ENCODE measurements at places on chromosomes 3 and 15.
A peak's percentile ranks its signal among the peaks of the same experiment; 100 is the strongest.

DNA sequence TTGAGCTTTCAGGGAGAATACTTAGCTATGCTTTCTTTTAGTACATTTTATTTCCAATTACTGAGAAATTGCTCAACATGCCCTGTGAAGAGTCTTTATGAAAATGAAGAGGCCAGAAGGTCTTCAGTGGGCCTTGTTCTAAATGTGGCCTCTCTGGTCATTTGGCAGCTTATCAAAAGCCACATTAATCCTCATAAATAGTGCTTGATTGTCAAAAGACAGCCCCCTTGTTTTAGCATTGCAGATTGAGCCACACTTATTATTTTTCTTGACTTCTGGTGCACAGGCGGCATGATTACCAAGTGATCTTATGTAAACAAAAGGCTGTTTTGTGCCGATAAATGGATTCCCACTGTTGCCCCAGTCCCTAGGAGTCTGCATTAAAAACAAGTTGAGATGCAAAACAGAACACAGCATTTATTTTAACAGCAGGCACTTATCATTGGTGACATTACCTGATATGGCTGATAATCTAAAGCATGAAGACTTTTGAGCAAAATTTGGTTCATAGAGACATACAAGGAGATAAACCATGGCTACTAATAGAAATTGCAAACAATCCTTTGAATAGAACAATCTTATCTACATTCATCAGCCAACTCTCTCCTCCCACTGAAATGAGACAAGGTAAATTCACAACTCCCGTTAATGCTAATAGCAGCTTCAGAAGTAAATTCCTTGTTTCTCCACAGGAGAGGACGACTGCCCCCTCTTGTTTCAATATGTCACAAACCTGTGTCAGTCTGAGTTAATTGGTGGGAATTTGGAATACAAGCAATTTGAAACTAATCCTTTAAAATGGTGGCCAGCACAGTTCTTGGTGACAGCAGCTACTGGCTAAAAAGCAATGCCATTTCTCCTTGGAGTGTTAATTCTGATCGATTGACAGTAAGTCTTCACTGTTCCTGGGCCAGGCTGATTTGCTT lies 194.3 kb downstream of the NSUN3 start:
- no peak for DNase-seq

- DNase-seq = no peak
Observed at GRCh38 chr15:68997930-68998777, 16.3 kb upstream of the NOX5 start.

- DNase-seq = no peak
Observed at GRCh38 chr15:65087411-65087810, 10.9 kb downstream of the KBTBD13 start.

GRCh38 chr15:32671339-32672325 lies 30.1 kb downstream of the SCG5 start:
- no peak for DNase-seq

- DNase-seq = no peak
Observed at GRCh38 chr3:149089395-149089794, 3.1 kb upstream of the HLTF start.

GRCh38 chr3:124035463-124036121 lies 43.7 kb upstream of the ROPN1 start:
- no peak for DNase-seq

- DNase-seq = no peak
Observed at GRCh38 chr3:171264758-171265157, 195.4 kb downstream of the TNIK start.

DNA sequence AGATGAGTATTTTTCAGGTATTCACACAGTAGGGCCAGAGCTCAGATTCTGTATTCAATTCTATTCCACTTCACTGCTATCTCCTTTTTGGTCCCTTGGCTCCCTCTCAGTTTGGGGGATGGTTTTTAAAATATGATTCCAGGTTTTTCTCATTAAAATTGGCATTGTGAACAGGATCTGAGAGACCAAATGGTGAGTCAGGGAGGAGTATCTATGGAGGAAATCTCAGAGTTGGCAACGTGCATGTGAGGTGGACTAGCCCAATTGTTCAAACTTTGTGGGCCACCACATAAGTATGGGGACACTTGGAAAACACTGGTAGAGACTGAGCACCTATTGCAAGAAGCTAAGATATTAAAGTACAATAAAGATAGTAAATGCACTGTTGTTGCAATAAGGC lies 53.9 kb upstream of the TTC14 start:
- DNase-seq = no peak

GRCh38 chr3:49013738-49014660 lies 4.4 kb downstream of the DALRD3 start:
- no peak for DNase-seq

GRCh38 chr3:89314454-89315098 lies 207.2 kb downstream of the EPHA3 start:
- DNase-seq = peak; percentile 41

DNA sequence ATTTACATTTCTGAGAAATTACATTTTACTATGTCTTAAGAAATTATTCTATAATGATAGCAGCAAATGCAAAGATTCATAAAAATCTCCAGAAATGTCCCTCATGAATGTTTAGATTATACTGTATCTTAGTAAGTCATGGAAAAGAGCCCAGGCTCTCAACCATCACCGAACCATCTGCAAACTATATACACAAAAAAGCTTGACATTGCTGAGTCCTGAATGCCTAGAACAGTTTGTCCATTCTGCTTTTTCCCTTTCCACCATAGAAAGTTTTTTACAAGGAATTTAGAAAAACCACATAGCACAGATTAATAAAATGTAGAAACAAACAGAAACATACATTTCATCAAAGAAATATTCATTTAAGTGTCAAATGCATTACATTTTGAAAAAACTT lies 83.6 kb downstream of the MYO9A start:
- no peak for DNase-seq

DNA sequence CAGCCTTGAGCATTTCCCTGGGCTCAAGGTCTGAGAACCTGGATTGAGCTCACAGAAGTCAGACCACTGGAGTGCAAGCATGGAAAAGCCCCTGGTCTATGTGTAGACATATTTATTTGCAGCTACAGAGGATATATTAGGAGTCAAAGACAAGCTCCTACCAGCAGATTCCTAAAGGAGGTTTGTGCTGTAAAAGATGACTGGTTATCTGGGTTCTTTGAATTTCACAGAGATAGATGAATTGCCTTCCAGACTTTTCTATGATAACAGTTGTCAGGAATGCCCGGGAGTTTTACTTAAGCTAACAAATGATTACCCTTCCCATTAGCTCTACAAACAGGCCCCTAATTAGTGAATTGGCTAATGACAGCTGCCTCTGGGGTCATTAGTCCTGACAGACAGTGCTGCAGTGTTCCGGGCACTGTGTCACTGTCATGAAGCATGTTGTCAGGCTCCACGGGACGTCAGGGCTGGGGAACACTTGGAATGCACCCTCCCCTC lies 48.8 kb upstream of the PLXNA1 start:
- DNase-seq = peak; percentile 12

- DNase-seq = no peak
Observed at GRCh38 chr15:63054281-63054683, 11.7 kb downstream of the TPM1 start.

DNA sequence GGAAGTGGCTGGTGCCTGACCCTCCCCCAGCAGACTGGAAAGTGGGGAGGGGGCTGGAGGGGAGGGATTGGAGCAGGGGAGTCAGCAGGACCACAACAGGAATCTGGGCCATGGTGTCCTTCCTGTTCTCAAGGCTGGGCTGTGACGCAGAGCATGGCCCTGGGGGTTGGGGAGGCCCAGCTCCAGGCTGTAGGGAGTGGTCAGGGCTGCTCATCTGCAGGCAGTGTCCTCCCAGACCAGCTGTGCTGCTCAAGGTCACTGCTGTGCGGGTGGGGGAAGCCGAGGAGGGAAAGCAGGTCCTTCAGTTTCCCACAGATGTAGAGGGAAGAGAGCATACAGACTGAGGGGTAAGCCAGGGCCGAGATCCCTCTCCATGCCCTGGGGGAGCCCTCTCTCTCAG lies 40.7 kb downstream of the CYP11A1 start:
- DNase-seq = no peak

DNA sequence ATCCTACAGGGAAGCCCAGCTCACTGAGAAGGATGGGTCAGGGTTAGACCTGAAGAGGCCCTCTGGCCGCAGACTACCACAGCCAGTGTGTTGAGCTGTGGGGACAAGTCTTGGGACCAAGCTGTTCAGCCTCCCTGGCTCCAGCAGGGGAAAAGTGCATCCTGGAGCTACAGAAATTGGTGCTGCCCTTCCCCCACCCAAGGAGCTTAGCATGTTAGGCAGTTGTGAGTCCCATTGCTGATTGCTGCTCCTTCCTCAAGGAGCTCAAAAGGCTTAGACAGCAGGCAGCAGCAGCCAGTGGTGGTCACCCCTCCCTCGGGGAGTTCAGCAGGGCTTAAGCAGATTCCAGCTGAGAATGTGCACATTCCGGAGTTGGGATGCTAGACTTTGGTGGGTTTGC lies 165.6 kb downstream of the ATP8B4 start:
- no peak for DNase-seq

DNA sequence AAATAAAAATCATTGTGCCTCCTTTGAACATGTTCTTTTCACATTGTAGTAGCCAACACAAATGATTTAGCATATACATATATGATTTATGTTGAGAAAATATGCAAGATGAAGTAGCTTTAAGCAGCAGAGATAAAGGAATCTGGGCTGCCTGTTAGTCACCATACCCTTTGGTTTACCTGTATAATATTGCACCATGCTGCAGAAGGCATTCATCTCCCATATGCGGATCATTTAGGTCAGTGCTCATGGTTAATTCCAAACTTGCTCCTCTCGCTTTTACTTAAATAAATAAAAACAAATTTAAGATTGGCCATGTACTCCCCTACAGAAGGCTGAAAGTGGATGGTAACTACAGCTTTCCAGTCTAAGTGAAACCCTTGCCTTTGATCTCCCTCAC lies 86.7 kb upstream of the TBL1XR1 start:
- no peak for DNase-seq

DNA sequence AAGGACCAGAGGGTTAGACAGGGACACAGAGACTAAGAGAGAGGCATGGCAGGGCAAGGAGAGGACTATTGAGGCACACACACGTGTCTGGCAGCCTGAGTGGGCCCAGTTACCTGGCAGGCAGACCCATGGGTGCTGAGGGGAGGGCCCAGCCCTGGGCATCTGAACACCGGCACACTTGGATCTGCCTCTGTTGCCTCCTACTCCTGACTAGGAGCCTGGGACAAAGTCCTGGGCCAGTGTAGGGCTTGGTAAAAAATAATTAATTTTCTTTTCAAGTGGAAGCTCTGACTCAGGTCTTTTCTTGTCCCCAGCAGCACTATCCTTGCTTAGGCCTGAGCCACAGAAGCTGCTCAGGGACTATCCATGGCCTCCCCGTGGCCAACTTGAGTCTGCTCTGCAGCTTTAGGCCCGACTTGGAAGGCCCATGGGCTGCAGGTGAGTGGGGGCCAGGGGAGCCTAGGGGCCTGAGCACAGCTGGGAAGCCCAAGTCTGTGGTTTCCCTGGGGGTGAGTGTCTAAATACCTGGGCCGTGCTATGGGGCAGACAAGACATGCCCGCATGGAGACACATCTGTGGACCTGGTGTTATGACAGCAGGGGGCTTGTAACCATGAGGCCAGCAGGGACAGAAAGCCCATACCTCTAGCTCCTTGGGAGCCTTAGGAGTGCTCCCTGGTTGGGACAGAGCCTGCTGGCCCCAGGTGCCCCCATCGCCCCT lies at the start of gene PTH1R:
PTH1R (plus strand) TSS at position 316 of the 720 bp plus-strand sequence. CDS start 5,839 bp downstream, outside the sequence.
- no peak for DNase-seq

- no peak for DNase-seq
Observed at GRCh38 chr15:62428259-62428658, 263.2 kb upstream of the C2CD4B start.

DNA sequence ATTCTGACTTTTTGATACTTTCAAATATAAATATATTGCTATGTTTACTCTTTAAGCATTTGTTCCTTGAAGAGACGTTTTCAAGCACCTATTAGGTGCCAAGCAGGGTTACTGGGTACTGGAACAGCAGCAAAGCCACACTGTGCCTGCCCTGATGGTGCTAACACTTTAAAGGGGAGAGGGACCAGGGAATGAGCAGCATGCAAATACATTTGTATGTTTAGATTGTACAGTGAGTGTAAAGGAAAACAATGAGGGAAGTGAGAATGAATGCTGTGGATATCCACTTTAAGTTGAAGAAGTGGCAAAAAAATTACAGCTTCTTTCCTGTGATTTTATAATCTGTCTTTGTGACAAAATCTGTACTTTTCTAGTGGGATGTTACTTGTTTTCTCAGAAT lies 400.2 kb upstream of the ATP11B start:
- no peak for DNase-seq
